Activated naive CD4-positive, alpha-beta T cell treated with anti-CD3 and anti-CD28 coated beads, Interleukin-2, amount 50 U/mL, for 72 hours (primary cell): ENCODE measurements at places on chromosomes 12 and 14.

- DNase-seq, result no peak
Measured at GRCh38 chr12:2832550-2833127, 2.2 kb downstream of the NRIP2 start.

GRCh38 chr14:101315802-101316296 lies 245.4 kb upstream of the DIO3 start:
- DNase-seq, result no peak

DNA sequence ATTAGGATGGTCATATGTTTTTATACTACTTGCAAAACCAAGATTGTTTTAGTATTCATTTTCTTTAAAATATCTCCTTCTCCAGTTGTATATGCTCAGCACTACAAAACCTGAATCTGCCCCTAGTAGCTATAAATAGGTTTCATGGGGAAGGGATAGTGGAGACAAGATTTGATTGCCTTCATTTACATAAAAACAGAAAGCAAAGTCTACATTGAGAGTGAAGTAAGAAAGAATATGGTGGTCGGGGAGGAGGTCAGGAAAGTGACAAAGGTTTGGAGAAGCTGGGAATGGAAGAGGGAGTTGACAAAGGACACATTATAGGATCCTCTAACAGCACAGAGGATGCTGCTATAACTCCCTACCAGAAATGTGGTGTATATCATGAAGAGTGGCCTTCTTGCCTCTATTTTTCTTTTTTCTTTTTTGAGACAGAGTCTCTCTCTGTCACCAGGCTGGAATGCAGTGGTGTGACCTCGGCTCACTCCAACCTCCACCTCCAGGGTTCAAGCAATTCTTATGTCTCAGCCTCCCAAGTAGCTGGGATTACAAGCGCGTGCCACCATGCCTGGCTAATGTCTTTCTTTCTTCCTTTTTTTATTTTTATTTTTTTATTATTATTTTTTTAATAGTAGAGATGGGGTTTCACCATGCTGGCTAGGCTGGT lies 6.6 kb upstream of the LRP6 start:
- no peak for DNase-seq

GRCh38 chr12:120216742-120217605 lies 16.1 kb upstream of the RPLP0 start:
- DNase-seq, result no peak

DNA sequence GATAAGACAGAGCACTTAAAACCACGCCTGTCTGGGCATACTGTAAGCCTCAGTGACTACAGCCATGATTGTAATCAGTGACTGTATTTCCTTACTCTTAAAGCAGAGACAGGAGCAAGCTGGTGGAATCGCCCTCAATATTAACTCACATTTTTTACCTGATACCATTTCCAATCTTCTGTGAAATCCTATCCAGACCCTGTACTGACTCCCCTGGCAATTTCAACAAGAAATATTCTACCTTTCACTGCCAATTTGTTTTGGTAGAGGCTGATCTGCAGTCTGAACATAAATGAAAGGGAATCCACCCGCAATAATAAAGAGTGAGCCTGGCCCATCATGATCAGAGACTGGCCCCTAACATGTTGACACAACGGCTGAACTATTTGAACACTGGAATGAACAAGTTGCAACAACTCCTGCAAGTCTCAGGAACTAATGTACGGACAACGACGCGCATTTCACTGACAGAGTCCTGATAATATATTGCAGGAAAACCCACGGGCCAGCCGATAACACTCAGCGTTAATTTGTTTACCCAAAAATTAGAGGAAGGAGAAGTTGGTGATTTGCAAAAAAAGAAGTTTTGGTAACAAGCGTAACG lies 195.5 kb upstream of the BTG1 start:
- no peak for DNase-seq

- no peak for DNase-seq
Measured at GRCh38 chr14:54338696-54339317, 58.0 kb upstream of the CDKN3 start.

DNA sequence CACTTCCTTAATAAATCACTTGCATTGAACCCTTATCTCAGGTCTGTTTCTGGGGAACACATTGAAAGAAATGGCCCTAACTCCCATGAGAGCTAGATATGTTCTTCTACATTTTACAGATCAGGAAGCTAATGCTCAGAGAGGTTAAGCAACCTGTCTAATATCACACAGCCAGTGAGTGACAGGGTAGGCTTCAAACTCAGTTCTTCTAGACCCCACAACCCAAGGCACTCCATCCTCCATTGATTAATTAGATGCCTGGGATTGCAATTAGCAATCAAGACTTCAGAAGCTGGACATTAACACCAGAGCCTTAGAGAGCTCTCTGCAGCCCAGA lies 59.8 kb downstream of the C14orf132 start:
- DNase-seq, result no peak

- no peak for DNase-seq
Measured at GRCh38 chr12:14275886-14276285, 89.6 kb upstream of the ATF7IP start.

DNA sequence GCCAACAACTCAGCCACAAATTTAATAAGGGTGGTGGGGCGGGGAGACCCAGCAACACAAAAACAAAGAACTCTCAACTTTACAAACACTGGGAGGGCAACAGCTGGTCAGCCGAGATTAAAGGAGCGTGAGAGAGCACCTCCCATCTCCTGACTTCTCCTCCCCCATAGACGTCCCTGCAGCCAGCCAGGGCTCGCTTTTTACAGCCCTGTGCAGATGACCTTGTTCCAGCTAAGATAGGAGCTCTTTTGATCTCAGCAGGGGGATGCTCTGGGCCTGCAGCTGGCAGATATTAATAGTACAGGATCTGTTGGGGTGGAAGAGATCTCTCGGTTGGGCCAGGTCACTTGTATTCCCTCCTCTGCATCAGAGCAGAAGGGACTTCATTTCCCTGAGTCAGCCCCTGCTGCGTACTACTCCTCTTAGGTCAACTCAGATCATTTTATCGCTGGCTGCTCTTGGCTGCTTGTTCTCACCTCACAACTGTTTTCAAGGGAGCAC lies 475.8 kb downstream of the RAD51B start:
- DNase-seq, result no peak

GRCh38 chr14:35534208-35534872 lies 376 bp downstream of the INSM2 start:
- peak; percentile 56 for DNase-seq

DNA sequence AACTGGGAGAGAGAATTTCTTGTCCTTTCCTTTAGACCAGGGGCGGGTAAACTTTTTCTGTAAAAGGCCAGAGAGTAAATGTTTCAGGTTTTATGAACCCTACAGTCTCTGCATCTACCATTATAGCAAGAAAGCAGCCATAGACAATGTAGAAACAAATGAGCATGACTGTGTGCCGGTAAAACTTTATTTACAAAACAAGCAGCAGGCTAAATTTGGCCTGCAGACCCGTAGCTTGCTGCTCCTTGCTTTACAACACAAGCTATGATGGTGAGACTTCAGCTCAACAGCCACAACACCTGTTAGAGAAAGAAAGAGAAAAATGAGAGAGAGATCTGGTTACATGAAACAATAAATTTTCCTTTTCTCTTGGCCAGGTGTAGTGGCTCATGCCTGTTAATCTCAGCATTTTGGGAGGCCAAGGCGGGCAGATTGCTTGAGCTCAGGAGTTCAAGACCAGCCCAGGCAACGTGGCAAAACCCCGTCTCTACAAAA lies 4.2 kb upstream of the CDC42BPB start:
- no peak for DNase-seq

GRCh38 chr12:4203772-4204376 lies 69.7 kb upstream of the CCND2 start:
- no peak for DNase-seq

GRCh38 chr14:104385531-104386101 lies 193.9 kb upstream of the C14orf180 start:
- DNase-seq, result no peak

DNA sequence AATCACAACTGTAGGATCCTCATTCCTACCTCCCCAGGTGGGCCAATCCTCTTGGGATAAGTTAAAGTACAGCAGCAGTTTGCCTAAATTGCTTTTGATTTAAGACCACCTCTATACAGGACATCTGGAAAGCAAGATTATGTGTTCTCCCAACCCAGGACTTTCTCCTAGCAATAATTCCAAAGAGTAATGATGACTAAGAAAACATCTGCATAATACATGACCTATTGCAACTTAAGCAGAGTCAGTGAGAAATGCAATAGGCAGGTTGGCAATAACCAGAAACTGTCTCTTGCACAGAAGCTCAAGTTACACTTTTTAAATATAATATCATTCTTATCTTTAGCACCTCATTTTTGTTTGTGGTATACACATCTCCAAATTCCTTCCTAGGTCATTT lies 275.4 kb downstream of the TRHDE start:
- DNase-seq, result no peak

GRCh38 chr12:79448816-79449215 lies 241.9 kb downstream of the PAWR start:
- DNase-seq, result no peak

GRCh38 chr12:8742501-8742900 lies 44.7 kb downstream of the RIMKLB start:
- no peak for DNase-seq

- no peak for DNase-seq
Measured at GRCh38 chr12:65643595-65644386, 180.5 kb upstream of the HMGA2 start.

DNA sequence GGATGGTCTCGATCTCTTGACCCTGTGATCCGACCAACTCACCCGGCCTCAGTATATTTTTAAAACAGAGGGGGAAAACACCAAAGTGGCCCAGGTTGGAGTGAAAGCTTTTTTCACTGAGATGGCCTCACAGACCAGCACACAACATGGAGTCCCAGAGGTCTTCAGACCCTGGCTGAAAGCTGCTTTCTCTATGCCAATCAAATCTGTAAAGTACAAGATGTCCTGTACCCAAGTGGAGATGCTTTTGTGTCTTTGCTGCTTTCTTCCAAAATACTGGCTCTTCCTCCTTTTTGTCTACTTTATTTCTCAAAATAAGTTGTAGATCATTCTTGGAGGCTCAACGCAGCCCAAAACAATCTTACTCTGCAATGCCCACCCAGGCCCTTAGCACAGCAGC lies 214.8 kb downstream of the MED13L start:
- DNase-seq, result no peak

DNA sequence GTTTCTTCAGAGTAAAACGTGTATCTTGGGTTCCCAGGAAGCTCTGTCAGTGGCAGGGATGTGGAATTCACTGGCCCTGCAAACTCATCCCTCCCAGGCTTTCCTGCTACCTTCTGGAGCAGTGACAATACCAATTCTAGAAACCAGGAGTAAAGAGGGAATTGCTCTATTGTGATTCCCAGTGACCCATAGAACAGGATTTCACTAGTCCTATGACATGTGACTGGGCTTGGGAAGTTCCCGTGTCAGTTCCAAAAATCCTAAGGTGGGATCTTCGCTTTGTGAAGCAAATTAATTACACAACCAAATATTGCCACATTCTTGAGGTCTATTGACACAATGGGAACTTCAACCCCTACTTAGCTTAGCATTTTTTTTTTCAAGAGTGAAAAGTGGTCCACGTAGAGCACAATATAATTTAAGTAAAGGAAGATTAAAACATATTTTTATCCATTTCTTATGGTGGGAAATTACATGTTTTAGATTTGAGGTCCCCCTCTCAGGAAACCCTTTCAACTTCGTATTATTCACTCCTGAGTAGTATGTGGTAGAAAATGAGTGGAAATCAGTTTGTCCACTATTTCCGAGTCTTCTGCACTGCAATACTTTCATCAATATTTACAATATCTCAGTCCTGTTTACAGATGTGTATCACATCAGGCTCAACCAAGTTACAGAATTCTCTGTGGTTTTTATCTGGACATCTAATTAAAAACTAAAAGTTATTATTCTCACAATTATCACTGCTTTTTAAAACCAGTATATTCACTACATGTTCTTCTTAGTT lies 88.9 kb upstream of the SOX5 start:
- DNase-seq, result no peak

DNA sequence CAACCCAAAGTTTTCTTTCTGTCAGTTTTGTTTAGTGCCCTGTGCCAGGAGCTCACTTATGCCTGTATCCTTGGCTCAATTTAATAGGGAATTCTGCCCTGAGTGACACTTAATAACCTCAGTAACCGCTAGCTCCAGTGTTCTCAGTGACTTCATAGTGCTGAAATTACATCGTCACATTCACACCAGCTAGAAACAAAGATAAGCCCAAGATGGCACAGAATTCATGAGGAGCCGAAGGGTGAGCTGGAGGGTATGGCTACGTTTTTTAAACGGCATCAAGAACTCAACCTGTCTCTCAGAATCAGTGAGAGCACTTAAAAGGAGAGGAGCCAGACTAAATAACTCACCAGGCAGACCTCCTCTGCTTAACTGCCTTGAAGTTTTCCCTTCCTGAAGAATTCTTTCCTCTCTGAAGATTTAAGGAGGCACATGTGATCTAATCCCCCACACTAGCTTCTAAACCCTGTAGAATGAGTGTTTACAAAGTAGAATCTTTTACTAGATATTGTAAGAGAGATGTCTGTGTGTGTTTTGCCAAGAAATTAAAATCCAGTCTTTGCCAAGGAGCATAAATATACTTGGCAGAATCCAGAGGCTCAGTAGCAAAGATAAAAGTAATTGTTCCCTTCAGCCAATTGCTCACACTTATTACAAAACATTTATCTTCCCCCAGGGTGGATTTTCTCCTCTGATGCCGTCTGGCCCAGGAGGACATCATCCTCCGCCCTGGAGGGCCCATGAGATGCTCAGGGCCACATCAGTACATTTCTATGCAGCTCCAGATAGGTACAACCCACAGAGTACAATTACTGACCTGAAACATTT lies 37.3 kb downstream of the PTGER2 start:
- no peak for DNase-seq

GRCh38 chr14:32209471-32209870 lies 6.4 kb upstream of the RNU6-8 start:
- no peak for DNase-seq

DNA sequence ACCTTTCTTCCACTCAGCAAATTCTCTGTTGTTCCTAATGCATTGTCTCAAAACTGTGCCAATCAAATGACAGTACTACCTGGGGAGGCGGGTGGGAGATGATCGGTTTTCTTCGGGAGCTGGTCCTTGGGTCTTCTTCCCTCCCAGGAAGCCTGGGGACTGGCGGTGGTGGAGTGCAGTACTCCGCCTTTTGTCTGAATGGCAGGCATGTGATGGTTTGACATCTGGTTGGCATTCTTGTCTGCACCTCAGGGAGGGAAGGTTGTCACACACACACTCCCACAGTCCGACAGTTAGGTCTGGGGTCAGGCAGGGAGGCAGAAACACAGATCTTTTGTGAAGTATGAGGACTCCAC lies 114.8 kb downstream of the SNAPC1 start:
- no peak for DNase-seq

GRCh38 chr14:104938436-104938835 lies 13.8 kb downstream of the PLD4 start:
- DNase-seq, result no peak

- no peak for DNase-seq
Measured at GRCh38 chr14:98897605-98898309, 374.2 kb downstream of the BCL11B start.

DNA sequence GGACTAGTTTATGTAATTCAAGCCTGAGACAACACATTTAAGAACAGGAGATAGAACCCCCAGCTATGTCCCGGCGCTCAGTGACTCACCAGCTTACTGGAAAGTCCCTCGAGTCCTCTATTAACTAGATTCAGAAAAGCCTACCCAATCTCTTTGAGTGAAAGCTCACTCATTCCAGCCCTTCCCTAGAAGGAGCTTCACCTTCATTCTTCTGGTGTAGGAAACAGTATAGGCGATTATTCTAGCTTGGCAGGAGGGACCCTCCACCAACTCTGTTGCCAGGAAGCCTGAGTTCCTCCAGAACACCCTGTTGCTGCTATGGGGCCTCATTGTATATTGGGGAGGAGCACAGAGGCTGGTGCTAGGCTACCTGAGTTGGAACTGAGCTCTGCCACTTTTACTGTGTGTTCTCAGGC lies 57.2 kb upstream of the AEBP2 start:
- DNase-seq, result peak; percentile 37
